Activated effector memory CD4-positive, alpha-beta T cell treated with anti-CD3 and anti-CD28 coated beads, Interleukin-2, amount 50 U/mL, for 16 hours (primary cell): ENCODE measurements at places on chromosomes 6 and 20.

- no peak for DNase-seq
Observed at GRCh38 chr6:57315111-57315510, 2.3 kb upstream of the PRIM2 start.

GRCh38 chr6:143401068-143401446, 49.4 kb downstream of the ADAT2 start:
- DNase-seq, result no peak

- DNase-seq, result no peak
Observed at GRCh38 chr20:60402189-60403058, 444.2 kb downstream of the CDH26 start.

- no peak for DNase-seq
Observed at GRCh38 chr6:13915561-13916229, 9.1 kb upstream of the RNF182 start.

DNA sequence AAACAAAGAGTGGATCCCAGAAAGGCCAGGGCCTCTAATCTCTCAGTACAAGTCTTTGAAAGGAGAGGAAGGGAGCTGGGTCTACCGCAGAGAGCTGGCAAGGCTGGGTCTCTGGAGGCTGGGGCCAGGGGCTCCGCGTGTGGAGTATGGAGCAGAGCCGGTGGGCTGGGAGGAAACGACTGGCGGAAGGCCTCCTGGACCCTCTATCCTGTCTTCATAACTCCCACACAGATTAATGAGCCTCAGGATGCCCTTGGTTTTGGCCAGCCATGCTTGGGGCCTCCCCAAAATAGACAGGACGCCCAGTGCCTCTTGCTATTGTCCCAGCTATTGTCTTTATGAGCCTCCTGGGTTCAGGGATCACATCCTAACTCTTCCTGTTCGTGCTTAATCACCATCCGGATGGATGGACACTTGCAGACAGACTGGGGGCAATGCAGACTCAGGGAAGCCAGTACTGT, 306.4 kb downstream of the DHX35 start:
- DNase-seq, result no peak

DNA sequence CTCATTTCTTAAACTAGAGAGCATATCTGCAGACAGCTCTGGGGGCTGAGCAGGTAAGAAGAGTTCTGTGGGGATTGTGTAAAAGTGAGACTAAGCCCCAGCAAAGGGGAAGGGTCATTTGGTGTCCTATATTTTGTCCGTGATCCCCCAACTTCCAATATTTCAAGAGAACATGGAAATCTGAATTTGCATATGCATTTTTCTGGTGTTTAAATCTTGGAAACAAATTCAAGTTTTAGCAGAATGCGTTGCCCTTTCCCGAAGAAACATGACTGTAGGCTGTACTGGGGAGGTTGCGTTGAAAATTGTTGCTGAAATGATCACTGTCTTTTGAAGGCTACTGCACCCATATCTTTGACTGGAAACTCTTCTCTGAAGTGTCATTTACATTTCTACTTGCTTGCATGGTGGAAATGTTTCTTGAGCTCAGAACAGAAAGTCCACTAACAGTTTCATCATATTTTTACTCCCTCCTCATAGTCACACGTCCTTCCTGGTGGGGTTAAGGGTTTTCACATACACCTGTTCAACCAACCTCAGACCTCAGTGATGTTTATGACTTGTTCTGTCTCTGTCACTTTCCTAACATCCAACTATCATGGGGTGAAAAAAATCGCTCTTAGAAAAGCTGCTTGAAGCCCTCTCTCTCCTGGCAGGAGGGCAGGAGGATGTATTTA, 140.3 kb downstream of the BCAS1 start:
- DNase-seq, result no peak

GRCh38 chr6:165984729-165985275, 182.8 kb downstream of the TBXT start:
- no peak for DNase-seq
